Daoy (cell line): ENCODE measurements at places on chromosomes 5 and 9.

- DNase-seq, result peak; percentile 21
Measured at GRCh38 chr5:98341038-98342032, 432.1 kb upstream of the RGMB start.

- no peak for DNase-seq
Measured at GRCh38 chr5:107377277-107377609, 293.5 kb downstream of the EFNA5 start.

DNA sequence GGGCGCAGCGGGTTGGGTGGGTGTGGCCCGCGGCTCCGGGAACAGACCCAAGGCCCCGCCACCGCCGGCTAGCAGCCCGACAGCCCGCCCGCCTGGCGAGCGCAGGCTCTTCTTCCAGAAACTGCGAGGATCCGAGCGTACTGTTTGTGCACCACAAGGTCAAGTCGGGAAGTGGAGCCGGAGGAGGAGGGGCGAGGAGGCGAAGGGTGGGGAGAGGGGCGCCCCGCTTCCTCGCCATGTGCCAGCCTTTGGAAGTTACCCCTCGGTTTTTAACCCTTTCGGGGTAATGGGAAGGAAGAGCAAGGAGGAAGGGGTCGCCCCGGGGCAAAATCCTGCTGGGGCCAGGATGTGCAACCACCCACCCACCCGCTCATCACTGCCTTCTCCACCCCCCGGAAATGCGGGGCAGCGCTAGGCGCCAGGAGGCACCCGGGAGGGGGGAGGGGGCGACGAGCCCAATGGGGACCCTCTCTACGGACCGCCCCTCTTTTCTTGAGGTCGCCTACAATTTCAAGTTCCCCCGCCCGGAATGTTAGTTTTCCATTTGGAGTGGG lies 1.1 kb upstream of the JADE2 start:
- peak; percentile 82 for DNase-seq

- no peak for DNase-seq
Measured at GRCh38 chr5:63961125-63961597, 1.1 kb downstream of the HTR1A start.

GRCh38 chr5:159893040-159893695 lies 23.1 kb upstream of the ADRA1B start:
- DNase-seq, result no peak

DNA sequence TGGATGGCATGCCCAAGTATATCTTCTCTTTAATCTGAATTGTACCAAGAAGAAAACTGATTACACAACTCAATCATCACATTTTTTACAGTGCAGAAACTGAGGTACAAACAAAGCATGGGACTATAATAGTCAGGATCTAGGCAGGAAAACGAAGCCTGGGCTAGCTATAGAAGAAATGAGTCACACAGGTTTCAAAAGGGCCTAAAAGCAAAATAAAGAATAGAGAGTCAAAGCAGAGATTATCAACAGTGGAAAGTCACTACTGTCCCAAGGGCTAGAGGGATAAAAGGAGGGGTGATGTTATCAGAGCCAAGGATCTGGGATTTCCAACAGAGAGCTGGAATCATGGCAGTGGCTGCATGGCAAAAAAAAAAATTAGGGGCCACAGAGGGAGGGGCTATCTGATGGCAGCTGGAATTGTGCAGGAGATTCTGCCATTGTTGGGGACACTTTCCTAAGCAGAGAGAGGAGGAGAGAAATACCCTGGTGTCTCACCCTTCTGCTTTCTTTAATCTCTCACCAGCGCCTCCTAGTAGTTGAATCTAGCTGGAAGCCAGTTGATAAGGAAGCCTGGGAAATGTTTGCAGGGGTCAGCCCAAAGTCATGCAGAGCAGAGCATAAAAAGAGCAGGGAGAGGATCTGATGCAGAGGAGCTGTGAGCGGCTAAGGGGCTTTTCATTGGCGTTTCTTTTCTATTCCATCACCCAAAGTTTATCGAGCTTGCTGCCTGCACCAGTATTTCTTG lies 343.2 kb downstream of the ACTL7B start:
- no peak for DNase-seq

DNA sequence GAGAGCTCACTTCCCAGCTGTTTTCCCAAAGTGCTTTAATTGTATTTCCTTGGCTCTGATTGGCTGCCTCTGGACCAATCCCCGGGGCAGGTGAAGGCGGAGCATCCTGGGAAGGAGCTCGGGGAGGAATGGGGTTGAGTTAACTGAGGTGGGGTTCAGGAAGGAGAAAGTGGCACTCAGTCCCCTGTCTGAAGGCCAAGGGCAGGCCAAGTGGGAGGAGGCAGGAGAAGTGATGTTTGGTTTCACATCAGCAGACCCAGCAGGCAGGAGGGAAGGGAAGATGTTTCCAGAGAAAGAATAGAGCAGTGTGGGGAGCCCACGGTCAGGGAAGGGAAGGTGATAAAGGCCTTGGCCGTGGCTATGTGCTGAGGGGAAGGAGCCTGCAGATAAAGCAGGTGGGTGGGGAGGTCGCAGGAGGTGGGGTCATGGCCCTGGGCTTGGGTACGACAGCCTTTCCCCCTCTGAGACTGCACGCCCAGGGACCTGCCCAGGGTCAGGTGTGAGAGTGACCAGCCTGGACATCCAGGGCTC lies 3.1 kb downstream of the TSPAN17 start:
- no peak for DNase-seq

DNA sequence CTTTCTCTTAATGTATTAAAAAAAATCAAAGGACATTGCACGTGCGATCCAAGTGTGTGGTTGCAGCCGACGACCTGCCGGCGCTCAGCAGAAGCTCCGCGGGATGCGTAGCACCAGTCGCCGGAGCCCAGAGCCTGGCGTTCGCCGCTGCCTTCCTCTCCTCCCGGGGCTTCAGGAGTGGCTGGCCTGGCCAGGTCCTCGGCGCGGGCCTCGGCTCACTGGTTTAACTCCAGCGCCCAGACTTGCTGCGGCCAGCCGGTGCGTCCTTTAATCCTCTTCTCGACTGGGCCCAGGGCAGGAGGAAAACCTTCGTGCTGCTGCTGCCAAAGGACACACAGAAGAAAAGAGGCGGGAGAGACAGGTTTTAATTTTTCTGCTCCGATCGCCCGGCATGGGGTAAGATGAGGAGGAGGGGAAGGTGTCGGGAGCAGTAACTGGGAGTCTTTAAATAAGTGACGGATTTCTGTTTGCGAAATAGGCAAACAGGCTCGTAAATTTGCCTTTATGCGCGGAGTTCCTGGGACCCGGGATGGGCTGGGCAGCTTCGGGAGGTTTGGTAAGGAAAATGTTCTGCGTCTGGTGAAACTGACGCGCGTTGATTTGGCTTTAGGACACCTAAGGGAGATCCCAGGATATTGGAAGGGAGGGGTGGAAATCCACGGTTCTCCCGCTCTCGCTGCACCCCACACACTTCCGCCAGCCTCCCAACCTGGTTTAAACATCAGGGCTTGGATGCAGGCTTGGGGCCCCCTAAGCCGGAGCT lies 2.3 kb downstream of the HAND1 start:
- no peak for DNase-seq

- DNase-seq, result no peak
Measured at GRCh38 chr5:116445311-116445710, 129.3 kb downstream of the SEMA6A start.

DNA sequence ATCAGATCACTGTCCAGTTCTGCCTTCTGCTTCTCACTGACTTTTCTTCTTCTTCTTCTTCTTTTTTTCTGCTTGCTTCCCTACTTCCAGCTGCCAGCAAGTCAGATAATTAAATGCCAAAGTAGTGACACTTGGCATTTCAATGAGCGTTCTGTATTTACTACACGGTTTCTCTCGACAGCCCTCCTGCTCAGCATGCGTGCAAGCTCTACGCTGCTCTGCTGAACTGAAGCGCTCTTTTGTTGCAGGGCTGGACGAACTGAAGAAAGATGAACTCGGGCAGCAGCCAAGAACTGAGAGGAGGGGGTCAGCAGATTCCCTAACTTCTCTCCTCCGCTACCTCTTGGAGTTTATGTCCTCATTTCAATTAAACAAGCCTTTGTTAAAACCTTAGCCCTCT lies 319.1 kb downstream of the GLIS3 start:
- DNase-seq, result no peak

- peak; percentile 86 for DNase-seq
Measured at GRCh38 chr9:111572950-111573604, 26.4 kb downstream of the PTGR1 start.

DNA sequence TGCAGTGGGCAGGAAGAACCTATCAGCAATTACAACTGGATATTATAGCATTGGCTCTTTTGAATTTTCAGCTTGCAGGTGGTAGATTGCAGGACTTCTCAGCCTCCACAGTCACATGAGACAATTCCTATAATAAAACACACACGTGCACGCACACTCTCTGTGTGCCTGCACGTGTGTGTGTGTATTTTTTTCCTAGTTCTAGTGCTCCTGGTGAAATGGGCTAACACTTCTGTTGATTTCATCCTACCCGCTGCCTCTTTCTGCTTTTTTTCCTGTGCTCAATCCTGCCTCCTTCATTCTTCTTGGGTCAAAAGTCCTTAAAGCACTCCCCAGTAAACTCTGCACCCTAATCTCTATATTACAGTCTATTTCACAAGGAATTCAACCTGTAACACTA lies 320.1 kb downstream of the OSTF1 start:
- no peak for DNase-seq

DNA sequence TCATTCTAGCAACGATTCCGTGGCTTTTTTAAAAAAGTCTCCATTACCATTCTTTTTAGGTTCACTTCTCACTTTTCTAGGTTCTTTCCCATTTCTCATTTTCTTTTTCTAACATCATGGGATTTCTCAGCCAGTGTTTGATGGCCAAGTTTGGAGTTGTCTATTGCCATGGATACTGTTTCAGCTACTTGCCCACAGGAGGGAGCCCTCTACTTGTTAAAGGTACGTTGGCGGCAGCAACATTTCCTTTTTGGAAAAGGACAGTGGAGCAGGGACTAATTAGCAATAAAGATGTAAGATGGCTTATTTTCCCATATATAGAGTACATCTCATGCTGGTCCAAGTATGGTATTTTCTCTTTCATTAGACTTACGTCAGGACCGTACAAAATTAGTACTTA lies 2257.5 kb upstream of the C9orf72 start:
- no peak for DNase-seq

DNA sequence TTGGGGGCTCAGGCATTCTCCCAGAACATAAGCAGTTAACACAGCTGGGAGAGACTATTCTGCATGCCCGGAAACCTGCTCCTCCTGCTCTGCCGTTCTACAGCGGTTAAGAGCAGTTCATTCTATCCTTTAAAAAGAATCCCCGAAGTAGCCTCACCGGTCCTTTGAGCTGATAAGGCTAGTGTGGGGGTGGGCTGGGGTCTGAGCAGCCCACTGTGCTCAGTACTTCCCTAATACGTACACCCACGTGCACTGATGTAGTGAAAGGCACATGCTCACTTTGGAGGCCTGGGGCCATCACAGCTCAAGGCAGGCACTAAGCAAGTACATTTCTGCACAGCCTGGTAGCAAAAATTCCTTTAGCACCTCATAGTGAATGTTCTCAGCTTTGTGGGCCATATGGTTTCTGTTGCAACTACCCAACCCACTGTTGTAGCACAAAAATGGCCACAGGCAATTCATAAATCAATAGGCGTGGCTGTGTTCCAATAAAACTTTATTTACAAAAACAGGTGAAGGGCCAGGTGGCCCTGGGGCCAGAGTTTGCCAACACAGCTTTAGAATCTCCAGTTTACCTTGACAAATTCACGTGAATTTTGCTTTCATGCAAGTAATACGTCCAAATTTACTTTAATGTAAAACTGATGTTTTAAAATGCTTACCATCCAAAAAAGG lies 136.4 kb downstream of the ZNF354C start:
- DNase-seq, result no peak

DNA sequence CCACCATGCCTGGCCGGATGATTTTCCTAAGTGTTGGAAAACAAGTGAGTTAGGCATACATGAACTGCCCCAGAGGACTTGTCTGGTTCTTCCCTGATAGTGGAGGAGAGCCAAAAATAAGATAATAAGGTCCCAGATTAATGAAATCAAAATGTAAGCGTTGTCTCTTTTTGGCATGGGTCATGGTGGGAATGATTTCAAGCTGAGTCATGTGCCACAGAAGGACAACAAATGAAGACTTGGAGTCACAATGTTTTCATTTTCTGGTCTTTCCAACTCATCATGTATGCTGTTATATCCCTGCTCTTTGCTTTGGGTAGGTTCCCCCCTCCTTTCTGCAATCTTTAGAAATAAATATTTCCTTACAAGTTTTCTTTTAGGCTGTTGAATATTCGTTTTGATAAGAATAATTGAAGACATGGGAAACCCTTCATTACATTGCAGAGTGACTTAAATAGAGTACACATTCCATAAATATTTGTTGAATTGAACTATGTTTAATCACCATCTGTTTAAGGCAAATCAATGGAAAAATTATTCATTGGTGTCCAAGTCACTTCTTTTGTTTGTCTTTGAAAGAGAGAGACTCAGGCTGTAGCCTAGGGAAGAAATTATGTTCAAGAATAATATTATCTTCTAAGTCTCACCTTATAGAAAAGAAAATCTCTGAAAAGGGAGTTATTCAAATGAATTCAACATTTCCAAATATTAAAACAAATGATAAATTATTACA lies 196.3 kb downstream of the CSNK1G3 start:
- DNase-seq, result peak; percentile 82

DNA sequence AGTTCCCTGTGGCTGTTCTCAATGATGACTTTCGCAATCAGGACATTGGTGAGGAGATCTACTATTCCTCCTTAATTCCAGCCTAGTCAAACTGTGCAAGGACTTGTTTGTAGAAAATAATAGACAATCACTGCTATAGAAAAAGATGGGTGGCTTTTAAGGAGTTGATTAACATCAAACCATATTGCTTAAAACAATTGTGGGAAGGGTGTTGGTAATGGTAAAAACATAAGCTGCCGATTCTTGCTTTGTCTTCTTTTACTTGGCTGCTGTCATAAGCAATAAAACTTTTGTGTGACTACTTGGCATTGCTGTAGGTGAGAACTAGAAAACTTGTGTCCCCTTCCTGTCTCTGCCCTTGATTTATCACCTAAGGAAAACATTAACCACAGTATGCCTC lies 561.2 kb upstream of the SEMA6A start:
- DNase-seq, result no peak

GRCh38 chr9:132489536-132489935 lies 79.5 kb downstream of the CFAP77 start:
- DNase-seq, result no peak

DNA sequence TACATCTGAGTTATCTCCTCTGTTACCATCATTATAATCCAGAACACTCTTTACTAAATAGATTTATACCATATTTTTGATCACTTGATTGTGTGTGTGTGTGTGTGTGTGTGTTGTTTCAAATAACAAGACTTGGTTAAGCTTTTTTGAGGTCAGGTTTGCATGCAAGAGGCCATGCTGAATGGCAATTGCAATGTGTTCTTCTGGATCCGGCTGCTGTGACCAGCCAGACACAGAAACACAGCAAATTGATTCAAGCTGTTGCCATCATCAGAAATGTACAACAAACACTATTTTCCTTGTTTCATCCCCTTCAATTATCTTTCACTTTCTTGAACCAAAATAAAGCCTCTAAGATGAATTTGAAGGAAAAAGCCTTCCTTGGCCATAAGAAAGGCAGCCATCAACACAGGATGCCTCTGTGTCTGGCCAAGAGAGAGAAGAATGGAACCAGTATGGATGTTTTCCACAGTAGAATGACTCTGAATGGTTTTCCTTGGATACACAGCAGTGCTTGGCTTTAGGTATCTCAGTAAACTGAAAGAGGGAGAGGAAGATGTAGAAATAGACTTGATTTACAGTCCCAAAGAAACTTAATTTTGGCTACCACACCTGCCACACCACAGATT lies 53.9 kb downstream of the DPYSL3 start:
- no peak for DNase-seq
